Upper lobe of left lung (tissue), 6 donors: ENCODE measurements at places on chromosomes 2 and 18. TPM values are rescaled to one million over a fixed set of nuclear protein-coding genes. Genes with fewer than 3 reads are reported as not detected.
A peak's percentile ranks its signal among the peaks of the same experiment; 100 is the strongest.

GRCh38 chr2:12666445-12666844 lies 50.3 kb upstream of the TRIB2 start:
- no peak for DNase-seq

DNA sequence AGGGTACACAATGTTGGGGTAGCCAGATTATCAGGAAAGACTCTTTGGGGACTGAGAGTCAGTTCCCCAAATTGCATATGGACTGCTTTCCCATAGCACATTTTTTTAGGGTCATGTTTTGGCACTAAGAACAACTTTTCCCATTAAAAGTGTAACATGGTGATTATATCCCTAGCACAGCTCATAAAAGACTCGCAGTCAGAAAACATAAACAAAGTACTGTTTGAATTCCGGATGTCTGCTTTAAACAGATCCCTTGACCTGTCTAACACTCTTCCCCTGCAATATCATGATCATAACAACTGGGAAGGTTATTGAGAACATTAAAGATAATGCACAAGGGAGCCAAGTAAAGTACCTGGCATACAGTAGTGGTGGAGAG lies 262.2 kb downstream of the ASXL3 start:
- DNase-seq: no peak

DNA sequence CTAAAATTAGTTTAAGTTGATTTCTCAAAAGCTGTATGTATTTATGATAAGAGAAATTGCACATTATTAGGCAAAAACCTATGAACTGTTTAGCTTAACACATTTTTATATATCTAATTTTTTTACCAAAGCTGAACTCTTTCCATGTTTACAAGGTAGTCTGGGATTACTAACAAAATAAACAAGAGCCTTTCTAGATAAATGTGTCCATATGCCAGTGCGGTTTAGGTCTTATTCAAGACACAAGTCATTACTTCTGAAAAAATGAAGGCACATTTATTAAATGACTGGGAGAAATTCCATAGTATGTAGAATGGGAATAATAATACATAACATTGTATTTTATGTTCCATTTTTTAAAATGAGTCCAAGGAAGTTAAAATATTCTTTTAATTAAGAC lies 82.0 kb downstream of the DPP4 start:
- DNase-seq: no peak

DNA sequence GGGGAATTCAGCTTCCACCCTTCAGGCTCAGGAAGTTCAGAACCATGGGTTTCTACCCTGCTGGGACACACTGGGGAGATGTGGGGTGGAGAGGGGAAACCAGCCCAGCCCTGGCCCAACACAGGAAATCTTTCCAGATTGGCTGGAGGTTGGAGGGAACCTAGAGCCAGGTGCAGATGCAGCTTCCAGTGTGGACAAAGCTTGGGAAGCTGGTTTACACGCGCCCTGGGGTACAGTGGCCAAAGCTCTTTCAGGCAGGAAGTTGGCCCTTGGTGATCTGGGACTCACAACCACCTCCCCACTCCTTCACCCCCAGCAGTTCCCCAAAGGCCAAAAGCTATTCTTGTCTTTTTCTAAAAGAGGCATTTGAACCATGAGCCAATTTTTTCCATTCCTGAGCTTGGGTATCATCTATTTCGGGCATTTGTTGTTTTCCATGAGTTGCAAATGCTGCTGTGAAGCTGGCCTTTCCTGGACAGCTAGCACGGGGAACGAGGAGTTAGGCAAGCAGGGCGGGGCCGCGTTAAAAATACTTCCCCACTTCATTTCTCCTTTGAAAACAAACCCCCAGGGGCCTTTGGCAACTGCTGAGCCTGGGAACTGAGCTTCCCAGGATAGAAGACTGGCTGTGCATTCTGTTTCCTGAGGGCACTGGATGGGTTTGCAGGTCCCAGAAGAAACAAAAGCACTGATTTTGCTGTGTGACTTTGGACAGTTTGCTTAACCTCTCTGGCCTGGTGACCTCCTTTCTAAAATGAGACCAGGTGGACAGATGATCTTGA lies 3.1 kb upstream of the ARID5A start:
- peak; percentile 92 for DNase-seq

- DNase-seq: no peak
Measured at GRCh38 chr2:96940980-96941775, 45.2 kb downstream of the FAM178B start.

DNA sequence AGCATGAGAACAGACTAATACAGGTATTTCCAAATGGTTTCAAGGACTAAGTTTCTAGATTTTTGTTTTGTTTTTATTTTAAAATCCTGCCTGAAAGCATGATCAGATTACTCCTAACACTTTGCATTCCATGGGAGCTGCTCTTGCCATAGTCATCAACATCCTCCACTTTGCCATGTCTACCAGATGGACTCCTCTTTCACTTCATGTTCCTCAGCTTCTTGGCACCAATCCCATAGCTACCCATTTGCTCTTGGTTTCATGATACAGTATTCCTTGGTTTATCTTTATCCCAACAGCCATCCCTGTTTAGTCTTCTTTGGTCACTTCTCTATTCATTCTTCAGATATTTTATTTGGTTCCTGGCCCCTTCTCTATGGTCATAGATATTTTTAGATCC lies 154.2 kb upstream of the CCDC195 start:
- no peak for DNase-seq

DNA sequence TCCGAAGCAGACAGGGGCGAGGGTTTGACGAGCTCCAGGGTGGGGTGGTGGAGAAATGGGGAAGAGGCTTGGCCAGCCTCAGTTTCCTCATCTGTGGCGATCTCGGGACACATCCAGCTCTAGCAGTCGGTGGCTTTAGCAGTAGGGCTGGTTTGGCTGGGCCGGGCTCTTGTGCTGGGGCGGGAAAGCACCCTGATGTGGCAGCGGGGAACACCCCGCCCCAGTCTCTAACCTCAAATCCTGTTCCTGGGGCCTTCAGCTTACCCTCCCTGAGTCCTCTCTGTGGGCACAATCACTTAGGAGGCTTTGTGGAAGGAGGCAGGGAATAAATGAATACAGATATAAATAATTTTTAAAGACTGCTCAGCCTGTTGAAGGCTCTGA lies 26.5 kb upstream of the MCFD2 start:
- peak; percentile 62 for DNase-seq

DNA sequence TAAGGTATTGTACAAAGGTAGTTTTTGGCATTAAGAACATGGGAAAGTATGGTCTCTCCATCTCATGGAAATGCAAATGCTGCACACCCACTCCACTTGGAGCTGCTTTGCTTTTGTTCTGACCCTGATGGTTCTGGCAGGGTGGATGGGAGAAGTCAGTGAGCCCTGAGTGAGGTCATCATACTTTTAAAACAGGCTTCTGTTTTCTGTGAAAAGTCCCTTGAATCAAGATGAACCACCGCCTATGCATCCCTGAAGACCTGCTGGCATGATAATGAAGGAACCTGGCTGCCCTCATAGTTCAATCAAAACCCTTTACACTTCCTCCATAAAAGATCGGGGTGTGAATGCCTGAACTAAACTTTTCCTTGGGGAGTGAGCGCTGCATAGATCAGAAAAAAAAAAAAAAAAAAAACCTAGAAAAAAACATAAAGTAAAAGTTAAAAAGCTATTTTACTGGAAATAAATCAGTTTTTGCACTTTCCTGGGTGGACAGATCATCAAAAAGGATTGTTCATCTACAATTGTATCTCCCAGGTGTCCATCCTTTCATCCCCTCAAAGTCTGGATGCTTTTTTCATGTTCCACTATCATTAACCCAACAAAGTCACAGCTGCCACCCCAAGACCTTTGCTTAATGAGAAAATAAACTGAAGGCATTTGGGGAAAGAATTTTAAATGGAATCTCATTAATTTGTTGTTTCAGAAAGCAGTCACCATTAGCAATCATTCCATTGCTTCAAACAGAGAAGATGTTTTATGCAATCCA lies 728.1 kb upstream of the DDX18 start:
- DNase-seq: no peak

GRCh38 chr2:188235364-188235763 lies 56.3 kb upstream of the GULP1 start:
- no peak for DNase-seq

Gene EEF1B2
- total RNA-seq: 438 TPM

Gene SPC25
- total RNA-seq: 5.9 TPM

Gene TGFA
- 12.2 TPM for total RNA-seq

Gene TSPYL6
- not detected for total RNA-seq

Gene UGT1A4
- 0.30 TPM for total RNA-seq
